Right atrium auricular region (tissue), 2 donors: ENCODE measurements at places on chromosomes 4 and X. TPM values are rescaled to one million over a fixed set of nuclear protein-coding genes. Genes with fewer than 3 reads are reported as not detected.

TEX11 gene
- not detected for total RNA-seq

PAK3 gene
- total RNA-seq: 0.16 TPM

GRCh38 chr4:128444544-128445302 lies 157.1 kb upstream of the PGRMC2 start:
- no peak for DNase-seq

DNA sequence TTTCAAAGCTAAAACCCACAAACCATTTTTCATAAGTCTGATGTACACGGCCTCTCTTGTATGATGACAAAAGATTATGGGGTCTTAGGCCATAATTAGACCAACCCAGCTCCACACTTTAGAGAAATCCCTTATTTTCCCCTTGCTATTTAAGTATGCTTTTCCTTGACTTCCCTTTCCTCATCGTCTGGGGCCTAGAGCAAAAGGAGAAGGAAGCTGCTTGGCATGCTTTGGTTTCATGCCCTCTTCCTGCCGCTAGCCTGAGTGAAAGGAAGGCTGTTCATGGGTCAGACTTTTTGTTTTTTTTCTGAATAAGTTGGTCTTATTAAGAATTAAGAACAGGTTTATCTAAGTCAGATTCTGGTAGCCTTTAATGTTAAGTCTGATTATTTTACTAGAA lies 10.6 kb upstream of the RASGEF1B start:
- no peak for DNase-seq

GRCh38 chr4:123856689-123857545 lies 460.3 kb downstream of the SPRY1 start:
- DNase-seq: peak; percentile 77

- DNase-seq: no peak
Measured at GRCh38 chr4:32985256-32985655, 2265.1 kb downstream of the PCDH7 start.

GRCh38 chrX:29687687-29688086 lies 527.7 kb upstream of the MAGEB2 start:
- no peak for DNase-seq

DNA sequence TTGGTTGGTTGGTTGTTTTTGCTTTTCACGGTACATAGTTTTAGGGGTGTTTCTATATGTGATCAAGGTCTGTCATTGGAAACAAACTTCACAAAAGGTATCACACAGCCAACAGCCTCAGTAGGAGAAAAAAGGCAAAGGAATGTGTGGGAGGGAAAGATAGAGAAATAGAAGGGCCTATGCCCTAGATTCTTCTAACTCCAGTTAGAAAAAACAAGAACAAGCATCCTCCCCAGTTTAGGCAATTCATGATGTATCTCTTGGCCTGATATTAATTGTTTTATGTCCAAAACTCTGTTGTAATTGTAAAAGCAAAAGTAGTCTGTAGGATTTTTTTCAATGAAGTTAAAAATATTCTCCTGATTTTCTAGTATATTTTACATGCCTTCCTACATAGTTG lies 192.4 kb upstream of the EDNRA start:
- no peak for DNase-seq

DNA sequence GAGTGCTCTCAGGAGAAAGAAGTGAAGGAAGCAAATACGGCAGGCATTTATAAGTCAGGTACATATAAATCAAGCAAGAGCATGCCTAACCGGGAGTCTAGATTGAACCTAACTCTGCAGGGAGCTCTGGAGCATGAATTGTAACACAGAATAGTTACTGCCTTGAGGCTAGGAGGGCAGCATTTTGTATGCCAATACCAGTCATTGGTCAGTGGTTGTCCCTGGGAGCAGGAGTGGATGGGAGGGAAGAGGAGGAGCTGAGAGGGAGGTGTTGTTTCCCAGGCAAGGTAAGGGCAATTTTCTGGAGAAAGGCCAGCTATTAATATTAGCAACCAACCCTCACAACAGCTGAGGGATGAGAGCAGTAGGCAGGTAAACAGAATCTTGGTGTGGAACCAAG lies 224.7 kb upstream of the DCAF8L1 start:
- DNase-seq: no peak

- no peak for DNase-seq
Measured at GRCh38 chr4:176036585-176037205, 28.9 kb upstream of the WDR17 start.
